ENCODE measurements at places on chromosomes 6 and 20.

DNA sequence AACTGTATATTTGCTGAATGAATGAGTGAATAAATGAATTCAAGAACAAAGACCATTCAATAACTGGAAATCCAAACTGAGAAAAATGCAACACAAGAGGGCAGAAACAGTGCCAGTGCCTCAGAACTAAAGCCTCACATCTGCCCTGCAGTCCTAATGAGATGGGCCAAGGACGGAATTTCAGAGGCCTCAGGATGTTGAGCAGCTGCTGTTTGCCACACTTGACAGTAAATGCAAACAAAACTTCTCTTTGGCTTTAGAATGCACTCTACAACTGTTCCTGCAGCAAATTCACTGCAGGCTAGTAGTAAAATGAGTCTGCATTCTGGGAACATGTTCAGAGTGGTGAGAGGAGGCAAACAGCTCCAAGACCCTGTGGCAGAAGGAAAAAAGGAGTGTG is 177.6 kb upstream of the LRFN2 start:
- DNase-seq, result no peak

GRCh38 chr6:68527691-68528090 is 107.4 kb upstream of the ADGRB3 start:
- no peak for DNase-seq

GRCh38 chr6:3306848-3307247 is 48.1 kb downstream of the PSMG4 start:
- no peak for DNase-seq

GRCh38 chr6:37187321-37188022 is 17.5 kb downstream of the PIM1 start:
- DNase-seq, result no peak

DNA sequence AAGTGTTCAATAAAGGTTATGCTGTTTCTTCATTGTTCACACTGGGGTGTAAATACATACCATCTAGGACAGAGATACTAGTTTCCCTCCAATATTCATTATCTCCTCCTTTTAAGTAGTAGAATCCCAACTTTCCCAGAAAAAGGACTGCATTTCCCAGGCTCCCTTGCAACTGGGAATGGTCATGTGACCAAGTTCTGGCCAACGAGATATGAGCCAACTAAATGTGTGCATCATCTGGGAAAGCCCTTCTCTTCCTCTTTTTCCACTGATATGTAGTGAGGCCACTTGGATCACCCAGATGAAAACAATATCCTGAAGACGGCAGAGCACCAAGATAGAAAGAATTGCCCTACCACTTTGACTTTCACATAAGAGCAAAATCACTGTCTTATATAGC is 97.9 kb upstream of the PTPRT start:
- no peak for DNase-seq

DNA sequence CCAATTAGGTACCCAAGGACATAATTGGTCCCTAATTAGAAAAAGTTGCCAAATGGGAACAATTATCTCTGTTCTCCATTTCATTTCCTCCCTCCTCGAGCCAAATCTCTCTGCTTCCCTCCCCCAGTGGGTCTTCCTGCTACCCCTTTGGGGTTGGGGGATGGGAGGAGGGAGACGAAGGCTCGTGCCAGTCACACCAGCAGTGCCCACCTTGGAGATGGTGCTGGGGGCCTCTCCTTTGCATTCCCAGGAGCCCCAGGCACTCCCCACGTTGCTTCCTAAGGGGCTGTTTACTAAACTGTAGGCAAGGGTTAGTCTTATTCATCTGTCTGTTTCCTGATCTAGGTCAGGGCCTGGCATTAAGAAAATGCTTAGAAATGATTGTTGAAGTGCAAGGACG is 33.1 kb downstream of the MDFI start:
- DNase-seq, result no peak

All from activated T-helper 1 cell treated with anti-CD3 and anti-CD28 coated beads, Interleukin-2, amount 50 U/mL, for 16 hours (primary cell).